NCI-H1092 treated with DMSO at 0.1 percent for 48 hours (cell line): ENCODE measurements at places on chromosomes 12 and 14.
A peak's percentile ranks its signal among the peaks of the same experiment; 100 is the strongest.

- no peak for DNase-seq
Measured at GRCh38 chr12:87317302-87317701, 711.9 kb downstream of the C12orf50 start.

DNA sequence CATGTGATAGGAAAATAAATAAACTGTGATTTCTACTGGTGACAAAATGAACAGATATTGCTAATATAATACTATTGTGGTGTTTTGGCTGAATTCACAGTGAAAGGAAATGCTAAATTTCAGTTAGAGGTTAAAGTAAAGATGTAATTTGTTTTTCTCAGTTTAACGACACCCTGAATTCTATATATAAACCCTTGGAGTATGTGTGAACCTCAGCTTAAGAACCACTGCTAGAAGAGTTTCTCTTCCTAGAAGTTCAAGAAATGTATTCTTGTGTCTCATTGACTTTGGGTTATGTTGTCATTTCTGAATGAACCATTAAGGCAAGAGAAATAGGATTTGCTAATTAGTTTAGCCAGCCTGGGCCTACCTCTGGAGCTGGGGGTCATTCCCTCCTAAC lies 8.2 kb downstream of the FBXO34 start:
- no peak for DNase-seq

- no peak for DNase-seq
Measured at GRCh38 chr12:93244514-93245077, 133.1 kb upstream of the NUDT4 start.

DNA sequence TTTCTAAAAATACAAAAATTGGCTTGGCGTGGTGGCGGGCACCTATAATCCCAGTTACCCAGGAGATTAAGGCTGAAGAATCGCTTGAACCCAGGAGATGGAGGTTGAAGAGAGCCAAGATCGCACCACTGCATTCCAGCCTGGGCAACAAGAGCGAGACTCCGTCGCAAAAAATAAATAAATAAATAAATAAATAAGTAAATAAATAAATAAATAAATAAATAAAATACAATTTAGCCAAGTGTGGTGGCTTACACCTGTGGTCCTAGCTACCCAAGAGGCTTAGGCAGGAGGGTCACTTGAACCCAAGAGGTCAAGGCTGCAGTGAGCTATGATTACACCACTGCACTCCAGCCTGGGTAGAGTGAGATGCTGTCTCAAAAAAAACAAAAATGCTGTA lies 26.5 kb upstream of the SPTSSA start:
- DNase-seq = no peak

GRCh38 chr12:27555925-27556778 lies 32.1 kb downstream of the PPFIBP1 start:
- DNase-seq = no peak

DNA sequence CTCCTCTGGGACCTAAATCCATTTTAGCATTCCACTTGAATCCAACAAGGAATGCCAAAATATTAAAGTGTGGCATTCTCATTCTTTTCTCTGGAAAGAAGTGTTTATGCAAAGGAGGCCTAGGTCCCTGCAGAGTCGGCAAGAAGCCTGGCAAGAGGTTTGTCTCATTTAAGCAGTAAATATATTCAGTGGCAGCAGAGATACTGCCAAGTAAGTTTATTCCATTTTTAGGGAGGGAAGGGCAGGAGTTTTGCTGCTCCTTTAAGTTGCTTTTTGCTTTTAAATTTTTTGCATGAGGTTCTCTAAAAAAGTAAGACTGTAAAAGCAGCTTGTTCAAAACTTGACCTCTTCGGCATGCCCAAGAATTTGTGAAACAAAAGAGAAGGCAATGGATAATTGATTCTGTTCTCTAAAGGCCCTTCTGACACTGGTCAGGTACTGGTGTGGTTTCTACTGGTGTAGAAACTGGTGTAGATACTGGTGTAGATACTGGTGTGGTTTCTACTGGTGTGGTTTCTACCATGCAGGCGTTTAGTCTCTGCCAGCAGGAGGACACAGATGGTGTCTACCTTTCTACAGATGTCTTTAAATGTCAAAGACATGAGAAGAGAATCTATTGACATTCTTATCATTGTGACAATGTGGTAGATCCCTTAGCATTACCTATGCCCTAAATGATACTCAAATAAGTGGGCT lies 107.3 kb downstream of the SAMD4A start:
- no peak for DNase-seq

DNA sequence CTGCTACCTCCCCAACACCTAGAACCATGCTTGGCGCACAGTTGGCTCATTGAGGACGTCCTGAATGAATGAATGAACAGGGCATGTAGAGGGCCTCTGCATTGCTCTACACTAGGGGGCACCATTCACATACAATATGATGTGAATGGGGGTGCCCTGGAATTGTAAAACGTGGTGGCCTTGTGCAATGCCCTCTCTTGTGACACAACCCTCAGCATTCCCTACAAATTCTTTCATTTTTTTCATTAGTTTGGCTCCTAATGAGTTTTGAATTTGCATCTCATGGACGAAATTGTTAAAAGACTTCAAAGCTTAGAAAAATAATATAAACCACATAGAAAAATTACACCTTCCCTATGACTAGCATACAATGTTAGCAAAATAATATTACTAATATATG lies 2.3 kb upstream of the DIO2 start:
- no peak for DNase-seq

GRCh38 chr12:112349431-112349830 lies 32.8 kb downstream of the HECTD4 start:
- peak; percentile 67 for DNase-seq

- DNase-seq = no peak
Measured at GRCh38 chr14:95045836-95046430, 111.4 kb downstream of the DICER1 start.

GRCh38 chr14:42378880-42379279 lies 772.2 kb downstream of the LRFN5 start:
- DNase-seq = no peak

DNA sequence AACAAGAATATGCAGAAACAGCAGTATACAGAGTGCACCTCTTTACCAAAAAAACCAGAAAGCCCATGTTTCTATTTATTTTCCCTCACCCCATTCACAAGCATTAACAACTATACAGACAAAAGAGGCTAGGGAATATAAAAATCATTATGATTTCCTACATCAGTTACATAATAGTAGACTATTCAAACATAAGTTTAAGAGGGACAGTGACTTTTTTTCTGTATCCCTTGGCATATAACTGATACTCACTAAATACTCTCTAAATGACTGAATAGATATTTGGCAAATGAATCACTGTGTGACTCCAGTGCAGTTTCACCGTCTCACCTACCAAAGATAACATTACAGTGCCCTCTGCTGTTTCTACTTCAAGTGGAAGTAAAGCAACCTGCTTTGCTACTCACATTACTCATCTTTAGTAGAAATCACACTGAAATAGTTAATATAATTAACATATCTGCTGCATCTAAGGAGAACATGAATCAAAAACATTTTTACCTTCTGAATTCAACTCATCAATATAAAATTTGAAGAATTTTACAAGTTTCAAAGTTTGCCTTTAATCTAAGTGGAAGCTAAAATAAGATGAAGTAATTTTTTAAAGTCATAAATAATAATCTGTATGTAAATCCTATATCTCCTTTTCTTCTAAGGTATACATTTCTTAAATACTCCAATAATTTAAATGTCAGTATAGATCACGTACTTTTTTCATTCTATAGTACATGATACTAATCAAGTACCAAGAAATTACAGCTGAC lies 103.8 kb downstream of the OSBPL8 start:
- peak; percentile 21 for DNase-seq

DNA sequence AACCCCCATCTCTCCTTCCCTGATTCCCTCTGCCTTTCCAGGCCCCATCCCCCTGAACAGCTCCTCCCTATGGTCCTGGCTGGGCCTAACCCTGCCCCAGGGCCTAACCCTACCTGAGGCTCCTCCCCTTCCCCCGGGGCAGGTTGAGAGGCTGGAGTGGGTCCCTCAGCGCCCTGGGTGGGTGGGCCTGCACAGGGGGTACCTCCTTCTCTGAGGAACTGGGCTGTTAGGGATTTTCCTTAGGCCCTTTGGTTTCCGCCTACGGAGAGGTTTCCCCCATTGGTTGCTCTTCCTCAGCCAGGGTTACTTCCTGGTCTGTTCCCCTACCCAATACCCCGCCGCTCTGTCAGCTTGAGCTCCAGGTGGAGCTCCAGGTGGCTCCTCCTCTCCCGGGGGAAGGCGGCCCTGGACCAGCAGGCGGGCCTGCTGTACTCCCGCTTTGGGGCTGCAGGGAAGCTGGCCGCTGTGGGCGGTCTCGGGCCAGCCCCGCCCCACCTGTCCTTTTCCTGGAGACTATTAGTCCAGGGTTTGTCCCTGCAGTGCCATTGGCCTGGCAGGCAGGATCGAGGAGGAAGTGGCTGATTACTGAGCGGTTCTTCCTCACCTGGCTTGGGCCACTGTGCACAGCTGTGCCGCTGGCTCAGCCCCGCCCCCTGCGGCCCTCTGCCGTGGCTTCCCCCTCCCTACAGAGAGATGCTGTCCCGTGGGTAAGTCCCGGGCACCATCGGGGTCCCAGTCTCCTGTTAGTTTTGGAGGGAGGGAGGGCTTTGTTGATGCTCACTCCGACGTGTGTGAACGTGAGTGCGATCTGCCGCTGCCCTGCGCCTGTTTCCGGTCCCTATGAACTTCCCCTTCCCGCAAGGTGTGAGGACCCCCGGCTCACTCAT lies 2.5 kb downstream of the C12orf57 start:
- peak; percentile 25 for DNase-seq

GRCh38 chr14:98408713-98409112 lies 863.3 kb downstream of the BCL11B start:
- DNase-seq = no peak

- DNase-seq = no peak
Measured at GRCh38 chr12:105960319-105961083, 178.3 kb downstream of the NUAK1 start.
